Adrenal gland (tissue), 19 donors: ENCODE measurements at places on chromosomes 2 and 18. TPM values are rescaled to one million over a fixed set of nuclear protein-coding genes. Genes with fewer than 3 reads are reported as not detected.
A peak's percentile ranks its signal among the peaks of the same experiment; 100 is the strongest.

DNA sequence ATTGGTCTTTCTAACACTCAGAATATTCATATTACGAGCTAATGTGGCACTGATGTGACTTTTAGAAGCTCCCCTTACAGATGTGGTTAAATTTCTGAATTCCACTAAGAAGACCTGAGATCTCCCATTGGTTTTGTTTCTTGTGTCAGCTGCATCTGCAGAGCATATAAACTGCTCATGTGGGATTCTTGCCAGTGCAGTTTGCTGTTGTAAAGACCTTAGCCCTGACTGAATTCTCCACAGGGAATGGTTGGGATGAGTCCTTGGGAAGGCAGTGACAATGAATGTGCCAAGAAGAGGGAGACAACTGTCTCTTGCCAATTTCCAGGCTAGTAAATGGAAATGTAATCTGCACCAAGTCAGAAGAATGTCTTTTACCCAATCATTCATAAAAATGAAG lies 94.1 kb downstream of the PTPRM start:
- H3K36me3 ChIP-seq = no peaks in the 10 kb centered on the region
- no peaks in the 10 kb centered on the region for H3K27me3 ChIP-seq
- H3K4me1 ChIP-seq = no peaks in the 10 kb centered on the region
- DNase-seq = no peak

Gene REEP1
- 5.8 TPM for total RNA-seq

- no peaks in the 10 kb centered on the region for H3K27me3 ChIP-seq
- no peaks in the 10 kb centered on the region for H3K4me1 ChIP-seq
- DNase-seq = no peak
Measured at GRCh38 chr2:37997629-37998028, 72.5 kb downstream of the RMDN2 start.

- peak overlapping the region; percentile 65 for H3K27ac ChIP-seq
- peaks cover 8% of the 10 kb centered on the region for H3K4me1 ChIP-seq
- no peaks in the 10 kb centered on the region for H3K27me3 ChIP-seq
Measured at GRCh38 chr2:24926602-24927252, 6.7 kb upstream of the ADCY3 start.

Gene SRD5A2
- total RNA-seq = 0.14 TPM

DNA sequence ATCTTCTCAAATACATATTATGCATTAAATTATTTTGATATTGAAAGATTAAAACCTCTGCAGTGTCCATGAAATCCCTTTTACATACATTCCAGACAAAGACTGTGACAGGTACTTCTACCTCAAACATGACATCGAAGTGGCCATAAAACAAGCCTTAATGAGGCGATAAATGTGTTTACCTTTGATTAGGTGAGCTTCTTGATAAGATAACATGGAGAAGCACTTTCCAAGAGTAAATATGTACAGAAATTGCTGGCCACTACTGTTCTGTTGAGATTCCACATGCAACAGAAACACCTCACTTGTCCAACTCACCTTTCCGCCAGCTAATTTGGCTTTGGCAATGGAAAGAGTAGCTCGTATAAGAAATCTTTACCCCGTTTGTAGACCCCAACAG lies 55.2 kb downstream of the ZEB2 start:
- H3K27ac ChIP-seq = no peak overlapping the region
- H3K36me3 ChIP-seq = no peaks in the 10 kb centered on the region
- no peak overlapping the region for H3K4me3 ChIP-seq
- H3K27me3 ChIP-seq = no peaks in the 10 kb centered on the region

Gene WDR33
- 13.8 TPM for total RNA-seq

Gene DUSP2
- total RNA-seq = 4.7 TPM

- peak; percentile 64 for DNase-seq
- no peak overlapping the region for H3K27ac ChIP-seq
- H3K27me3 ChIP-seq = no peaks in the 10 kb centered on the region
- no peaks in the 10 kb centered on the region for H3K36me3 ChIP-seq
- no peak overlapping the region for H3K4me3 ChIP-seq
Measured at GRCh38 chr2:39593439-39594393, 72.0 kb upstream of the TMEM178A start.

DNA sequence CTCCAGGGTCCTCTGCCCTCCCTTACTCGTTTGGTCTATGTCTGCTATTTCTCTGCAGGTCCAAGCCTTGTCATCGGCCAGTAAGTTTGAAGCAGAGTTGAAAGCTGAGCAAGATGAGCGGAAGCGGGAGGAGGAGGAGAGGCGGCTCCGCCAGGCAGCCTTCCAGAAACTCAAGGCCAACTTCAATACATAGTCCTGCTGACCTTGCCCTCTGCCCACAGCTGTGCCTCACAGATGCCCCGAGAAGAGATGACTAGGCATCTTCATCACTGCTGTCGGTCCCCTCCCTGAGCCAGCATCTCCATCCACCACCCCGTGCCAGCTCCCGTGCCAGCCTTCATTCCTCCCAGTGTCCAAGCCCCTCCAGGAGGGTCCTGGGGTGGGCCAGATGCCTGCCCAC lies 15.6 kb upstream of the GIGYF2 start:
- DNase-seq = peak; percentile 58
- no peaks in the 10 kb centered on the region for H3K27me3 ChIP-seq
- no peaks in the 10 kb centered on the region for H3K4me1 ChIP-seq
- no peak overlapping the region for H3K4me3 ChIP-seq
- no peak overlapping the region for H3K27ac ChIP-seq
- H3K36me3 ChIP-seq = no peaks in the 10 kb centered on the region

DNA sequence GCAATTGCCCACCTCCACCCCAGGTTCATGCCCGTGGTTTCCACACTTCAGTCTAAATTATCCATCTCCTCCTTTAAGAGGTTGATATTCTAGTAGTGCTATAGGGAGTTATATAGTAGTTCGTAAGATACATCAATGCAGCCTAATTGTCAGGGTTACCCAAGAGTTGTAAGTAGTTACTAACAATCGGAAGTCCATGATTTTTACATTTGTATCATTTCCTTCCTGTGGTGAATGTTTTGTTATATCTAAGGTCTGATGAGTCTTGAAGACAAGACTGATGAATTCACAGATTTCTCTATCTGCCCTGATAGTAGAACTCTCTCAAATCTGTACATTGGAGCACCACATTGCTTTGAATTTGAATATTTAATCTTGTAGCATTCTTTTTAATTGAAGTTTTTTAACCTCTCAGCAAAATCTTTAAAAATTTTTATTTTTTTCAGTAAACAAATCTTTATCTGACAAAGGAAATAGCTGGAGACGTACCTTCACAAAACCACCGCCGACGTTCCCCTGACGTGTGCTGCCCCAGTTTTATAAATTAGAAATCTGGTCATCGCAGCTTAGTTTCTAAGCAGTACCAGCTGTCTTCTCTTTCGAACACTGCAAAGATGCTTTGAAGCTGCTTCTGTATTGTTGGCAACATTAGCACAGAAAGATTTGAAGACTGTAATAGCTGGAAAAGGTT lies 264.5 kb downstream of the SOCS6 start:
- no peak overlapping the region for H3K27ac ChIP-seq
- no peak overlapping the region for H3K4me3 ChIP-seq
- DNase-seq = no peak
- no peaks in the 10 kb centered on the region for H3K27me3 ChIP-seq
- no peaks in the 10 kb centered on the region for H3K36me3 ChIP-seq
- H3K4me1 ChIP-seq = no peaks in the 10 kb centered on the region

- H3K27me3 ChIP-seq = no peaks in the 10 kb centered on the region
- no peaks in the 10 kb centered on the region for H3K4me1 ChIP-seq
- no peak overlapping the region for H3K27ac ChIP-seq
- no peak overlapping the region for H3K4me3 ChIP-seq
- H3K36me3 ChIP-seq = no peaks in the 10 kb centered on the region
Measured at GRCh38 chr2:1233281-1233680, 180.0 kb upstream of the TPO start.

Gene REG3G
- total RNA-seq = 18.1 TPM

DNA sequence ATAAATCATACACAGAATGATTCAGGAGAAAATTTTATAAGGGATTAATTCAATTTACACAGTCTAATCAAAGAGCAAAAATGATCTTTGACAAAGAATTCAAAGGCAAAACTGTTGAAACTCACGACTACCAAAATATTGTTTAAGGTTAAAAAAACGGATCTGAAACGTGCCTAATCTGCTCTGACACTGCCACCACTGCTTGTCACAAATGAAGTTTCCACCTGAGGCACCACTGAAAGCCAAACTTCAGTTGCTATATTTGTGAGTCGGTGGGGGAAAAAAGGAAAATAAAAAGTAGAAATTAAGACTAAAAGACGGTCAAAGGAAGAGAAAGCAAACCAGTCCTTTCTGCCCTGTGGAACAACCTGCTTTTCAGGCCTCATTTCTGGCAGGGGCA lies 140.6 kb upstream of the DNMT3A start:
- no peak overlapping the region for H3K27ac ChIP-seq
- no peaks in the 10 kb centered on the region for H3K4me1 ChIP-seq
- H3K27me3 ChIP-seq = no peaks in the 10 kb centered on the region
